Stimulated activated CD8-positive, alpha-beta memory T cell treated with anti-CD3 and anti-CD28 coated beads, Interleukin-4, amount 100 ng/mL, for 1 hour (primary cell): ENCODE measurements at places on chromosomes 12 and 14.

DNA sequence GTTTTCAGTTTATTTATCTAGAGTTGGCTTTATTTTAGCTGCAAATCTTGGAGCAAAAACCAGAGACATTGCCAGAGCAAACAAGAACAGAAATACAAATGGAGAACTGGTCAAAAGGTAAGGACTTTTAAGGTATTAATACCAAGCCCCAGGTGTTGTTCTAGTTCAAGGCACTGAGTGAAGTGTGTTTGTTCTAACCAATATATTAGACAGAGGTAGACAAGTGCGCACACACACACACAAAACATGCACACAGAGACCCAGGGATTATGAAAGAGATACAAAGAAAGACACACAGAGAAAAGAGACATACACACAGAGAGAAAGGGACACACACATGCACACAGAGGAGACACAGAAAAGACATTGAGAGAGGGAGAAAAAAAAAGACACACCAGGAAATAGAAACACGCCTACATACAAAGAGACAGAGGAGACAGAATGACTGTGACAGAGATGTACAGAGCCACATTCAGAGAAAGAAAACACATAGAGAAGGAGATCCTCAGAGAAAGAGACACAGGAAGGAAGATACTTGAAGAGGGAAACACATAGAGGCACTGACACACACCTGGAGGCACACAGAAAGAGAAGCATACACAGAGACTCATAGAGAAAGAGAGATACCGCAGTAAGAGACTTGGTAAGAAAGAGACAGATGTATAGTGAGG is 50.2 kb downstream of the MIPOL1 start:
- no peak for DNase-seq

- DNase-seq = no peak
These were observed 2.8 kb upstream of the SIX1 start for GRCh38 chr14:60651796-60652673.

DNA sequence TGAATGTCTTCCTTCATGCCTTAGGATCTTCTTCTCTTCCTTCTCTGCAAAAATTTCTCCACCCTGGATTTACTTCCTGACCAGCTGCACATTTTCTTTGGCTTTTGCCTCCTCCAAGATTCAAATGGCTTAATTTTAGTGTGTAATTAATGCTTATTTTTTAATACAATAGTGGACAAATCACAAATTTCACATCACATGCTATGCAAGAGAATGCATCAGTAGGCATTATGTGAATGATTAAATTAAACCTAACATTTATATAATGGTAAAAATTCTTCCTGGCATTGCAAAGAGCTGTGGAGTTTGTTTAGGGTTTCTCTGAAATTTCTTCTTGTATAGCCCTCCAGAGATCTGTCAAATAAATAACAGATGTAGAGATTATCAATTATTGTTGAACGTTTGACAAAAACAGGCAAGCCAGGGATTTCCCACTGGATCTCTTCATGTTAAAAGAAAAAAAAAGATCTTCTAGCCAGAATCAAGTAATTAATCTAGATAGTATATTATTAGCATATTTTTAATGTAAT is 84.4 kb downstream of the NAV3 start:
- no peak for DNase-seq

DNA sequence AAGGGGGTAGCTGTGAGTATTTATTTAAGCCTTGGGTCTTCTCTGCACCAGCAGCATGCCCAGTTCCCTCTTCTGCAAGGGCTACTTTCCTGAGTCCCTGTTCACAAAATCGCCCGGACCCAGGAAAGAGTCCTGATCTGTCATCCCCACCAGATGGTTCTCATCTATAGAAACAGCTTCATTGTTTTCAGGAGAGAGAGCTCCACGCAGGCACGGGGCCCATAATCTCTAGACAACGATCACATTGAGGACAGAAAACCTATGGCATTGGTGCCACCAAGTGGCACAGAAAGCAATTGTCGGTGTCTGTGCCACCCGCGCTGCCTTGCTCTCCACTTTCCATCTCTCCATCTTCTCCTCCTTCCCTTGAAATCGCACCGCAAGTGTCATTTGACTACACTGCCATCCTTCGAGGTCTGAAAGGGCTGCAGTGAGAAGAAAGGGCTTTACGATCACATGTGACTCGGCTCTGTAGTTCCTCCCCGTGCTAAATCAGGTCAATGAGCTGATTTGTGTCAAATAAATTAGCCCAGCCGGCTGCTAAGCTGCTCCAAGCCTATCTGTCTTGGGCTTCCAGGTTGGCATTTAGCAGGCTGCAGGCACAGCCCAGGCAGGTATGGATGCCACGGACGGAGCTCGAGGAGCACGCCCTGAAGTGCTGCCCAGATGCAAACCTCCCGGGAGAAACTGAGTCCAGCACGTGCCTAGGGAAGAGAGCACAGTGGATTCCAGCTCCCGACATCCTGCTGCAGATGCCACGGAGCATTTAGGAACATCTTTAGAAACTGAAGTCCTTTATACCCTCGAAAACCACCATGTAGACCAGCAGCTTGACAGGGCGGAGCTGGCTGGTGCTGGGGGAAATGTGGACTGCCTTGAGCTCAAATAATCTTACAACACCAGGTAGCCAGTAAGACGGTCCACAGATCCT is 28.8 kb downstream of the SPRING1 start:
- DNase-seq = peak; percentile 5

- no peak for DNase-seq
These were observed 599.9 kb upstream of the MDGA2 start for GRCh38 chr14:48275301-48275700.

- DNase-seq = no peak
These were observed 42.7 kb downstream of the GTF2A1 start for GRCh38 chr14:81178063-81178462.

GRCh38 chr14:77921818-77922217 is 121.9 kb downstream of the ADCK1 start:
- DNase-seq = no peak

- DNase-seq = no peak
These were observed 55.4 kb upstream of the PYGL start for GRCh38 chr14:50999726-51000125.

DNA sequence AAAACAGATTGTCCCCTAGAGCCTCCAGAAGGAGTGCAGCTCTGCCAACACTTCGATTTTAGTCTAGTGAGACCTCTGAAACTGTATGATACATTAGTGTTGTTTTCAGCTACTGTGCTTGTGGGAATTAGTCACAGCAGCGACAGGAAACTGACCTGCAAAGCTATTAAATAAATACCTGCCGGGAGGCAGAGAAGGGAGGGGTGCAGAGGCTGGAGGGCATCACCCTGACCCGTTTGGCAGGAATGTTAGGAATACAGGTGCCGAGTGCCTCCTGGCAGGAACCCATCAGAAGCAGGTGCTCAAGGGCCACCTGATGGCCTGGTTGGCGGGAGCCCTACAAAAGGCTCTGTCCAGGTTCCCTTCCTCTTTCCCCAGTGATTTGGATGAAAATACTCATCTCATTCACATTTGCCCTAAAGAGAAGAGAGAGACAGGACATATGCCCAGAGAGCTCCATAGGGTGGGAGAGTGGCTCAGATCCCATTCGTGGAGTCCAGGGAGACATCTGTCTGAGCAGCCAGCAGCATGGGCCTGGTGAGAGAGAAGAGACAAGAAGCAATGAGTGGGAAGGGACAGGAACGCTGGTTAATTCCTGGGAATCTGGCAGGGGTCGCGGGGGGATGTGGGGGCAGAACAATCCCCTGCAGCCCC is 44.6 kb downstream of the C14orf132 start:
- no peak for DNase-seq

GRCh38 chr12:39393179-39393578 is 49.7 kb downstream of the KIF21A start:
- DNase-seq = no peak

GRCh38 chr14:86193756-86194155 is 663.8 kb downstream of the FLRT2 start:
- no peak for DNase-seq

DNA sequence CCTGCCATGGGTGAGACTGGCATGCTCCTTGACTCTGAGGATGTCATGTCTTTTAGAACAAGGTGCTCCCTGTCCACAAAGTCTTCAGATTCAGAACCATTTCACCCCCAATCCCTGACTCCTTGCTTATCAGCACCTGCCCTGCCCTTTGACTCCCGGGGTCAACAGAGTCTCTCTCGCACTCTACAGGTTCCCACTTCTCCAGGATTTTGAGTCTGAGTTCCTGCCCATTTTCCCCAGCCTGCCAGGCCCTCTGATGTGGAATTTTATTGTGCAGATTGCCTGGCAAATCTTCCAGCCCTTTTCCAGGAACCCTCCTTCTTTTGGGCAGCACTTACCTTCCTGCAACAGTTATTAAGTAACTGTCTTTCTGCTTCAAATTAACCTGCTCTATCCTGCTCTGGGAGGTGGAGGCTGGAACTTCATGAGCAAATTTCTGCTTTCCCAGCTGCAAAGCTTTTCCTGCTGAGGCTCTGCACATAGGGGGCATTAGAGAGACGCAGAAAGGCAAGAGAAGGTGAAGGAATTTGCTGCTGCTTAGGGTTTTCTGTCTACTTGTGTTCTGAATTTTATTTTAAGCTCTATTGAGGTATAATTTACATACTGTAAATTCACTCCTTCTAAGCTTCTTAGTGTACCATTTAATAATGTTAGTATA is 259.1 kb downstream of the PCNX1 start:
- DNase-seq = no peak

DNA sequence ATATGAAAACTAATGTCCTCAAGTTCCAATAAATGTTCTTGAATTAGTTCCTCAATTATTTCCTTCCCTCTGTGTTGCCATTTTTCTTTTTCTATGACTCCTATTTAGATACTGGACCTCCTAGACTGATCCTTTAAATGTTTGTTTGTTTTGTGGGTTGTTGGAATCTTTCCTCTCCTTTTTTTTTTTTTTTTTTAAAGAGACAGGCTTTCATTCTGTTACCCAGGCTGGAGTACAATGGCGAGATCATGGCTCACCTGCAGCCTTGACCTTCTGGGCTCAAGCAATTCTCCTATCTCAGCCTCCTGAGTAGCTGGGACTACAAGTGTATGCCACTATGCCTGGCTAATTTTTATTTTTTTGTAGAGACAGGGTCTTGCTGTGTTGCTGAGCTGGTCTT is 9.6 kb downstream of the PRKAG1 start:
- DNase-seq = no peak

- DNase-seq = no peak
These were observed 21.8 kb upstream of the KRR1 start for GRCh38 chr12:75533239-75533638.

- no peak for DNase-seq
These were observed 353.9 kb downstream of the PCNX1 start for GRCh38 chr14:71261206-71261605.

- DNase-seq = no peak
These were observed 8.3 kb upstream of the ZNF641 start for GRCh38 chr12:48358937-48359513.

GRCh38 chr14:89202413-89203190 is 214.4 kb downstream of the FOXN3 start:
- no peak for DNase-seq

GRCh38 chr14:25042362-25043299 is 7.3 kb downstream of the STXBP6 start:
- DNase-seq = no peak

- DNase-seq = no peak
These were observed 79.2 kb downstream of the FERMT2 start for GRCh38 chr14:52871606-52872005.

DNA sequence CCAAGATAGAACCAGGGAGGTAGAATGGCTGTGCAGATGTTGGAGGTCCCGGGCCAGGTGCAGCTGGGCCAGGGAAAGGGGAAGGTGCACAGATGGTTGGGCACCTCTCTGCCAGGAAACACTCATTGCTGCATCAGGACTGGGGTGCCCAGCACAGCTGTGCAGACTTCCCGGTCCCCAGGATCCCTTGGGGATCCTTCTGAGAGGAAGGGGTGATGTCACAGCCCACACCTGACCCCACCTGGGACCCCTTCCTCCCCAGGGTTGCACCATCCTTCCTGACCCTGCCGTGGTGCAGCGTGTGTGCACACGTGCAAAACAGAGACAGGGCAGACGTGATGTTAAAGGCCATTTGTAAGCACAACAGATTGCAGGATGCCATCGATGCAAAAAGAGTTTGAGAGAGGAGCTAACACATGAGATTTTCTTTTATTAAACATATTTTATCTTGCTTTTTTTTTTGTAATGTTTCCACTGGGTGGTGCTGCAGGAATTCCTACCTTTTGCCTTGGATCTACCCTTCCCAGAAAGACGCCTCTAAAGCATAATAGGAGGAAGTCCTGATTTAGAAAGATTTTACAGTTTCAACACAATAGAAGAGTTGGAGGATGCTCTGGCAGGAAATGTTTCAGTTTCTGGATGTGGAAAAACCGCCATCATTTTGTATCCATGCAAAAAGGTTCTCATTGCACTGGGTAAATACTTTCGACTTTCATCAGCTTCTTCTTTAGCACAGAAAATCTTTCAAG is 14.8 kb downstream of the ELK3 start:
- no peak for DNase-seq

GRCh38 chr12:93568091-93568490 is 4.4 kb upstream of the SOCS2 start:
- no peak for DNase-seq

GRCh38 chr12:52210186-52210924 is 18.5 kb upstream of the KRT80 start:
- DNase-seq = no peak

DNA sequence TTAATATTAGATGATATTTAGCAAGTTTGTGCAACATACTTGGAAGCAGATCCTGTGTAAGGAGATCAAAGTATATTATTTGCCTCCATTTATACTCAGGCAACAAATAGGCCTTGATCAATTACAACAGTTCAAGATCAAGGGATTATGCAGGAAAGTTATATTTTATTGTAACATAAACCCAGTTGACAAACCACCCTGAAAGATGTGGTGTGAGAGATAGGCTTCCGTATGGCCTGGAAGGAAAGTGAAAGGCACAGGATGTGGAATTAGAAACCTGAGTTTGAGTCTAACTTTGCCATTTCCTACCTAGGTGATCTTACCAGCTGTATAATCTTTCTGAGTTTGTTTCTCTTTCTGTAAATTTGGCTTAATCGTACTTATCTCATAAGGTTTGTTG is 284.1 kb downstream of the BMP4 start:
- DNase-seq = no peak

- DNase-seq = no peak
These were observed 212.4 kb upstream of the FLRT2 start for GRCh38 chr14:85317491-85318021.

- no peak for DNase-seq
These were observed 95.1 kb downstream of the NT5DC3 start for GRCh38 chr12:103745962-103746361.

GRCh38 chr14:90114554-90114953 is 52.8 kb downstream of the KCNK13 start:
- no peak for DNase-seq

- no peak for DNase-seq
These were observed 61.1 kb downstream of the RNF34 start for GRCh38 chr12:121461048-121461447.

GRCh38 chr12:108604208-108604941 is 6.5 kb upstream of the TMEM119 start:
- DNase-seq = no peak

GRCh38 chr14:58138714-58139482 is 13.1 kb downstream of the ARMH4 start:
- DNase-seq = no peak

- no peak for DNase-seq
These were observed 106.6 kb upstream of the NCOR2 start for GRCh38 chr12:124673801-124674617.

- DNase-seq = no peak
These were observed 53.7 kb upstream of the DDX11 start for GRCh38 chr12:31019976-31020375.

GRCh38 chr12:52347016-52347415 is 20.3 kb downstream of the KRT85 start:
- no peak for DNase-seq

GRCh38 chr12:12903642-12904609 is 12.6 kb downstream of the GPRC5A start:
- DNase-seq = no peak
